B cell (primary cell): ENCODE measurements at places on chromosomes 7 and 10. TPM values are rescaled to one million over a fixed set of nuclear protein-coding genes. Genes with fewer than 3 reads are reported as not detected.

Gene SGCE
- 11.7 and 13.0 TPM in 2 replicates for total RNA-seq

Gene MACROH2A2
- total RNA-seq = not detected in 2 replicates

Gene SYNPO2L
- total RNA-seq = 0.07 TPM in 1 of 2 replicates, not detected in the other

Gene ANXA8
- not detected in 2 replicates for total RNA-seq

Gene ACSL5
- 36.2 and 37.6 TPM in 2 replicates for total RNA-seq

Gene LIPK
- total RNA-seq = not detected in 2 replicates

Gene CFAP70
- total RNA-seq = 2.9 and 3.6 TPM in 2 replicates

Gene OR2A1
- total RNA-seq = not detected in 2 replicates

Gene ST8SIA6
- not detected in 2 replicates for total RNA-seq

Gene CRYGN
- not detected in 2 replicates for total RNA-seq

Gene OPN1SW
- total RNA-seq = not detected in 2 replicates

Gene DPYSL4
- total RNA-seq = 0.22 TPM in 1 of 2 replicates, not detected in the other

Gene LEP
- total RNA-seq = not detected in 2 replicates

Gene NPFFR1
- total RNA-seq = not detected in 2 replicates

DNA sequence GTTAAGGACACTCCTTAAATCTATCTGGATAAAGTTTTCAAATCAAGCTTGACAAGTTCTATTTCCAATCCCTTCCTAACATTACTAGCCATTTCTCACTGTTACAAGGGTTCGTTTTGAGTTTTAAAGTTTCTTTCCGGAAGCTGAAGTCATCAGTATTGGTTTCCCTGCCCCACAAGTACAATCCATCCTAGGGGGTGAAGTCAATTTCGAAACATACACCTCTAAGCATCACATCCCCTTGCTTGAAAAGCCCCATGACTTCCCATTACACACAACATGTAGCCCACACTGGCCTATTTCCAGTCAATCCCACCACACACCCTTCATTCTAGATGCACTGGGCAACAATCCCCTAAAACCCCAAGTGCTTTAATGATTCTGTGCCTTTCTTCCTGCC is 13.0 kb downstream of the DPY19L1 start:
- H3K4me3 ChIP-seq = no peak overlapping the region
- no peaks in the 10 kb centered on the region for H3K27me3 ChIP-seq
- H3K36me3 ChIP-seq = no peaks in the 10 kb centered on the region
- no peaks in the 10 kb centered on the region for H3K4me1 ChIP-seq

DNA sequence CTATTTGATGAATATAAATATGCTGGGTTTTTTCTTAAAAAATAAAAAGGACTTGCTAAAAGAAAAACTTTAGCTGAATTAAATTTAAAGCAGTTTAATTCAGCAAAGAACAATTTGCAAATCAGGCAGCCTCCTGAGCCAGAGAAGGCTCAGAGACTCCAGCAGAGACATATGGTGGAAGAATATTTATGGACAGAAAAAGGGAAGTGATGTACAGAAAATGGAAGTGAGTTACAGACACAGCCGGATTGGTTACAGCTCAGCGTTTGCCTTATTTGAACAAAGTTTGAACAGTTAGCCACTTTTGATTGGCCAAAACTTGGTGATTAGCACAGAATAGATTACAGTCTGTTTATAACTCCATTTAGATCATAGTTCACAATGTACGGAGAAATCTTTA is 110.3 kb downstream of the GAD2 start:
- DNase-seq = no peak
- no peak overlapping the region for H3K4me3 ChIP-seq
- H3K4me1 ChIP-seq = no peaks in the 10 kb centered on the region
- no peaks in the 10 kb centered on the region for H3K36me3 ChIP-seq
- no peaks in the 10 kb centered on the region for H3K27me3 ChIP-seq

- H3K36me3 ChIP-seq = no peaks in the 10 kb centered on the region
- no peak overlapping the region for H3K4me3 ChIP-seq
- peak; percentile 32 for DNase-seq
- H3K27ac ChIP-seq = no peak overlapping the region
These were observed 177.0 kb downstream of the SND1 start for GRCh38 chr7:127828843-127829500.

GRCh38 chr10:44422153-44422552 is 37.3 kb upstream of the CXCL12 start:
- no peak for DNase-seq
- no peaks in the 10 kb centered on the region for H3K27me3 ChIP-seq
- H3K4me1 ChIP-seq = no peaks in the 10 kb centered on the region
- H3K4me3 ChIP-seq = no peak overlapping the region
- no peak overlapping the region for H3K27ac ChIP-seq

DNA sequence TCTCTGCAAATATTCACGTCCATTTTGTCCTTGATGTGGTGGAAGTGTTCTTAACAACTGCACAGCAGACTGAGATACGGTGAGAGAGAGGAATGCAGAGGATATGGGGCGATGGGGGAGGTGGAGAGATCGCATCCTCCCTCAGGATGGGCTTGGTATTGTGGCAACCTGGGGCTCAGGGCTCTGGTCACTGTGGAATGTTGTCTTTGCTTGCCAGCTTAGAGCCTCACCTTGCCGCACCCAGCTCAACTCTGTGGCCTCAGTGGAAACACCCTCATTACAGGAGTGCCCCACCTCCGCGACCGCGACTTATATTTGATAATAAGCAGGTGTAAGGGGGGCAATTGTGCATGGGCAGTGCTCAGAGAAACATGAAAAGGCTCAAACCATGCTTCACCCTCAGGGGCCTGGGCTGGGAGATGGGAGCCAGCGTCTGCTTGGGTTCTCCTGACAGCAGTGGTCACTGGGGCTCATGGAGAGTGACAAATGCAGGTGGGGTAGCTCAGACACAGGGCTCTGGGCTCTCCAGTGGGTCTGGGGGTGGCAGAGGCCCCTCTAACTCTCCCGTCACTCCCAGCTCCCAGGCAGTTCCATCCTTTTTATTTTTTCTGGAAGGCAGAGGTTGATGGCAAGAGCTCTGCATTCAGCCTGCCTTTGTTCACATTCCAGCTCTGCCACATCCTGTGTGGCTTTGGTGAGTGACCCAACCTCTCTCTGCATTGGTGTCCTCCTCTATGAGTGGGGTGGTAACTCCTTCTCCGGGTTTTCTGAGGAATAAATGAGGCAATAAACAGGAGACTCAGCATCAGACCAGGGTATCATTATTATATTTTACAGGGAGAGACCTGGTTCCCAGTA is 43.1 kb upstream of the EMX2 start:
- H3K27ac ChIP-seq = no peak overlapping the region
- H3K27me3 ChIP-seq = no peaks in the 10 kb centered on the region
- DNase-seq = no peak
- H3K4me3 ChIP-seq = no peak overlapping the region

- H3K27ac ChIP-seq = no peak overlapping the region
- H3K27me3 ChIP-seq = no peaks in the 10 kb centered on the region
- no peak for DNase-seq
- peaks cover 13% of the 10 kb centered on the region for H3K4me1 ChIP-seq
- no peak overlapping the region for H3K4me3 ChIP-seq
- no peaks in the 10 kb centered on the region for H3K36me3 ChIP-seq
These were observed 1.8 kb downstream of the VCL start for GRCh38 chr10:73999703-74000102.

- peaks cover 3% of the 10 kb centered on the region for H3K36me3 ChIP-seq
- no peak overlapping the region for H3K27ac ChIP-seq
- H3K4me1 ChIP-seq = peaks cover 19% of the 10 kb centered on the region
- H3K4me3 ChIP-seq = no peak overlapping the region
These were observed 172.6 kb downstream of the MAD1L1 start for GRCh38 chr7:2059964-2060700.

DNA sequence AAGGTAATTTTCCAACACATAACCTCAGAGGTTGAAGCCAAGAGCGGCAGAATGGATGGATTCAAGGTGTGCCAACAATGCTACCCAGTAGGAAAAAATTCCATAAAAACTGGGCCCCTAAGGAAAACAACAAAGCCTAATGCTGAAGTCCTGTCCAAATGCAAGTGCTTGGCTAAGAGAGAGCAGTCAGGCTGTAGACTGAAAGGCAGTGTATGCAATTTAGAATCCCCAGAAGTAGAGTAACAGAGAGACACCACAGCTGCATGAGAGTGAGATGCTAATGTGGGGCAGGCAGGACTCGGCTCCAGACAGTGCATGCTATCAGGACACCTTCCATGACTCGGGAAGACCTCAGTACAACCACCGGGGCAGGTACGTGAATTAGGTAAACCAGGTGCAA is 124.5 kb downstream of the ZFAND4 start:
- no peaks in the 10 kb centered on the region for H3K4me1 ChIP-seq
- no peak for DNase-seq
- no peaks in the 10 kb centered on the region for H3K27me3 ChIP-seq
- peaks cover 16% of the 10 kb centered on the region for H3K36me3 ChIP-seq

GRCh38 chr7:1093502-1093843 is 5.6 kb downstream of the GPER1 start:
- no peaks in the 10 kb centered on the region for H3K27me3 ChIP-seq
- no peak overlapping the region for H3K4me3 ChIP-seq
- H3K4me1 ChIP-seq = no peaks in the 10 kb centered on the region
- H3K36me3 ChIP-seq = no peaks in the 10 kb centered on the region
- DNase-seq = no peak

- H3K36me3 ChIP-seq = no peaks in the 10 kb centered on the region
- no peak overlapping the region for H3K4me3 ChIP-seq
- peaks cover 5% of the 10 kb centered on the region for H3K27me3 ChIP-seq
- H3K27ac ChIP-seq = no peak overlapping the region
- DNase-seq = no peak
- H3K4me1 ChIP-seq = no peaks in the 10 kb centered on the region
These were observed 52.1 kb downstream of the WIPF3 start for GRCh38 chr7:29858191-29858951.

GRCh38 chr10:124225467-124226270 is 132.3 kb upstream of the CHST15 start:
- H3K4me1 ChIP-seq = peaks cover 26% of the 10 kb centered on the region
- no peak overlapping the region for H3K4me3 ChIP-seq
- no peaks in the 10 kb centered on the region for H3K36me3 ChIP-seq
- peak; percentile 59 for DNase-seq

- DNase-seq = no peak
- no peak overlapping the region for H3K27ac ChIP-seq
- peaks cover under 1% of the 10 kb centered on the region for H3K4me1 ChIP-seq
- H3K4me3 ChIP-seq = no peak overlapping the region
- peaks cover 12% of the 10 kb centered on the region for H3K27me3 ChIP-seq
- H3K36me3 ChIP-seq = no peaks in the 10 kb centered on the region
These were observed 64.4 kb downstream of the CALML3 start for GRCh38 chr10:5589011-5589660.

GRCh38 chr7:121328508-121329190 is at the start of gene WNT16:
Gene WNT16 (plus strand): TSS chr7:121329000. CDS start chr7:121329293, 293 bp downstream.
- H3K4me1 ChIP-seq = peaks cover 21% of the 10 kb centered on the region
- DNase-seq = peak; percentile 52
- no peaks in the 10 kb centered on the region for H3K27me3 ChIP-seq
- peak within 1 kb of the TSS; percentile 73 for H3K4me3 ChIP-seq

DNA sequence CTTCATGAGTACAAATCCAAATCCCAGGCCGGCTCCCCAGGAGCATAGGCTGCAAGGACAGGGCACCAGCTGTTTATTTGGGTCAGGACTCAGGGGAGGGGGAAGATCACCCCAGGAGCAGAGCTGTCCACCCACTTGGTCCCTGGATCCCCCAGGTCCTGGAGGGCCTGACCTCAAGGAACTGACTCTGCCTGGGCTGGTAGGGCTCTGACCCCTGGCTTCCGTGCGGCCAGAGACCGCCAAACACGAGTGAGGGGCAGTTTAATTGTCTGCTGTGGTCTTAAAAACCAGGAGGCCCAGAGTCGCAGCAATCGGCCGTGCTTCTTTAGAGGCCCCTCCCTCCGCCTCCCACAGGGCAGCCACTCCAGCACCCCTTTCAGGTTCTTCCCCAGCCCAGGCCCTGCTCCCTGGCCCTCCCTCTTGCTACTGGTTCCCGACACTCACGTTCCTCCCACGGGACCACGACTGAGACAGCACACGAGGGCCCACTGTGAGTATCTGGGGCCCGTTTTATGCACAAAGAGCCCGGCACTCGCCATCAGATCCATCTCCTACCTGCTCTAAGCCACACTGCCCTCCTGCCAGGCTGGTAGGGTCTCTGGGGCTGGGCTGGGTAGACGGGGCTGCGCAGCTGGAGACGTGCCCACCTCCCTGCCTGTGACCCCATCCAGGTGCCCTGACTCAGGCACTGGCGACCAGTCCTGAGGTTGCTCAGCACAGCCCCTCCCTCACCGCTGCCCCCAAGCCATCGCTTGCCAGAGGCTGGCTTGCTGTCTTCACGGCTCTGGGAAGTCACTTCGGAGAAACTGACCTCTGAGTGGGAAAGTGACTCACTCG is 30.0 kb upstream of the CFAP46 start:
- no peaks in the 10 kb centered on the region for H3K4me1 ChIP-seq
- no peak overlapping the region for H3K27ac ChIP-seq
- DNase-seq = no peak
- H3K4me3 ChIP-seq = no peak overlapping the region

- H3K36me3 ChIP-seq = no peaks in the 10 kb centered on the region
- H3K4me1 ChIP-seq = no peaks in the 10 kb centered on the region
- DNase-seq = no peak
- no peak overlapping the region for H3K27ac ChIP-seq
These were observed 648.3 kb downstream of the TNS3 start for GRCh38 chr7:46933596-46933995.
